ENCODE measurements at places on chromosomes 1 and 21. TPM values are rescaled to one million over a fixed set of nuclear protein-coding genes. Genes with fewer than 3 reads are reported as not detected.

GRCh38 chr1:176205332-176205914 lies 1.7 kb downstream of the COP1 start:
- no peak for DNase-seq

GRCh38 chr1:97877307-97877706 lies 43.5 kb downstream of the DPYD start:
- DNase-seq: no peak

Gene RAB42
- 3.8 TPM for total RNA-seq

Gene TENT5C
- 37.4 TPM for total RNA-seq

Gene UBASH3A
- total RNA-seq: 2.5 TPM

GRCh38 chr1:83692524-83693381 lies 306.2 kb downstream of the TTLL7 start:
- no peak for DNase-seq

Gene ACTA1
- not detected for total RNA-seq

Gene COL11A1
- not detected for total RNA-seq

Gene RIPPLY3
- not detected for total RNA-seq

DNA sequence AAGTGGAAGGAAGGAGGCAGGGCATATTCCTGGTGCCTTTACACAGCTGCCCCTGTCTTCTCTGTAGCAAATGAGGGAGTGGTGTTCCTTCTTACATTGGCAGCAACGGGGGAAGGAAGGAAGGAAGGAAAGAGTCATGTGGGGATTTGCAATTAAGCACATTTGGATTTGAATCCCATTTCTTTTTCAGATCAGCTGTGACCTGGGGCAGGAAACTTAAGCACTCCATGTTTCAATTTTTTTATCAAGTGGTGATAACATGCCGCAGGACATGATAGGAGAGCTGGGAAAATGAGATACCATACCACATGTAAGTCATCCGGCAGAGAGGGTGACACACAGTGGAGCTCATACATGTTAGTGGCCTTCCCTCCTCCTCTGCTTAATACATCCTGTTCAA lies 186.8 kb downstream of the APP start:
- DNase-seq: no peak

GRCh38 chr1:165844114-165844798 lies 16.8 kb downstream of the UCK2 start:
- no peak for DNase-seq

- DNase-seq: no peak
Observed at GRCh38 chr1:160685266-160685665, 26.4 kb downstream of the CD48 start.

DNA sequence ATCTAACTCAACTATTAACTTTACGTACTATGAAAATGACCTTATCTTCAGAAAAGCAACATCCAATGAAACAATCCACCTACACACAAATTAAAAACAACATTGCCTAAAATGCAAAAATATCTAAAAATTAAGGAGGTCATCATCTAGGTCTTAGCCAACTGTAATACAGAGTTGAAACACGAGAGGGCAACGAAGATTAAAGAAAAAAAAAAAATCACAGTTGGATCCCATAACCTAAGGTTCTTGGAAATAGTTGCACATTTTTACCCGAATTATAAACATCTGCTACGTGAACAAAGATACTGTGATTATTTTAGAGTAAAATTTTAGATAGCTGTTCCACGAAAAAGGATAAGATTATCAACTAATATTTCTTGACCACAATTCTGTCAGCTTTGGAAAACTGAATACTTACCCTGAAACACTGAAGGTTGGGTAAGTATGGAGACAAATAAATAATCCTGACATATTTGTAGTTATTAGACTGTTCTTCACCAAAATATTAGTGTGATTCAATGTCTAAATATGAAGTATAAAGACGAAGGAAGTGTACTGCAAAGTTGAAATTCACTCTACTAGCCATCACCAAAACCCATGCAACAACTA lies 88.0 kb upstream of the AK4 start:
- no peak for DNase-seq

DNA sequence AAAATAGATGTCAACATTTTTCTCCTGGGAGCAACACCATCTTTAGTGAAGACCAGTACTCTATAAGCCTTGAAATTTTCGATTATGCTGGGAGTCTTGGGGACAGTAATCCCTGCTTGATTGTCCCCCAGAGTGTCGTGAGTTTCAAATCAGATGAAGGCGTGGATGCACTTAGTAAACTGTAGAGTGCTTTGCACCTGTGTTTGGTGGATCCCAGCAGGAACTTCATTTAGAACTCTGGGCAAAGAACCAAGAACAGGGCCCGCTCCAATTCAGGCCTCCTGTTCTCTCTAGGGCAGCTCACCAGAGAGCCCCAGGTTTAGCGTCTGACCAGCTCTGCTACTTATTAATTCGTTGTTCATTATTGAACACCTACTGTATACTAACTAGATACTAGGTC lies 1.5 kb downstream of the GPX7 start:
- DNase-seq: no peak

GRCh38 chr1:221740993-221741702 lies 741 bp downstream of the DUSP10 start:
- peak; percentile 52 for DNase-seq

Gene C1QB
- total RNA-seq: 36.9 TPM

GRCh38 chr1:223276029-223276428 lies 87.9 kb downstream of the SUSD4 start:
- DNase-seq: no peak

Gene PAPPA2
- total RNA-seq: 1.1 TPM

DNA sequence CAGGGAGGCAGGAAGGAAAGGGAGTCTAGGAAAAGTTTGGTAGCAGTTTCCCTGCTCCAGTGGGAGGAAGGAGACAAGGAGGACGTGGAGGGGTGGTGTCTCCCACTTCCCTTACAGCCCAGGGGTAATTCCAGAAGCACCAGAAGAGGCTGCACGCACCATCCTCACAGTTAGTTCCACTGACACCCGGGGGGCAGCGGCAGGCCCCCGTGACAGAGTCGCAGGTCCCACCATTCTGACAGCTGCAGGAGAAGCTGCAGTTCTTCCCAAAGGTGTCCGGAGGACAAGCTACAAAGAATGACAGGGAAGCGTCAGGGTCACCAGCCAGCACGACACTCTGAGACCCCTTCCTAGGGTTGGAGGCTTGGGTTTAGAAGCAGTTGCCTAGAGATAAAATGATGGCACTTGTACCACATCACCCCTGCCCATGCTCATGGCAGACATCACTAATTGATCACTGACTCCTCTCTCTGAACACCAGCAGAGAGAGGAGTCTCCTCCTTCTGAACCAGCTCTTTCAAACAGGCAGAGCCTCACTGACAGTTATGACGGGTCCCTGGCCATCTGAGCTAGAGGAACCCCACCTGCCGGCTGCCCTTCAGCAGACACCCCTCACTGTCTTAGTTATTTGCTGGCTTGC lies 53.3 kb downstream of the ARHGEF16 start:
- no peak for DNase-seq

GRCh38 chr1:101483982-101484688 lies 247.3 kb downstream of the S1PR1 start:
- DNase-seq: no peak

- no peak for DNase-seq
Observed at GRCh38 chr1:219549215-219549614, 63.7 kb downstream of the ZC3H11B start.

DNA sequence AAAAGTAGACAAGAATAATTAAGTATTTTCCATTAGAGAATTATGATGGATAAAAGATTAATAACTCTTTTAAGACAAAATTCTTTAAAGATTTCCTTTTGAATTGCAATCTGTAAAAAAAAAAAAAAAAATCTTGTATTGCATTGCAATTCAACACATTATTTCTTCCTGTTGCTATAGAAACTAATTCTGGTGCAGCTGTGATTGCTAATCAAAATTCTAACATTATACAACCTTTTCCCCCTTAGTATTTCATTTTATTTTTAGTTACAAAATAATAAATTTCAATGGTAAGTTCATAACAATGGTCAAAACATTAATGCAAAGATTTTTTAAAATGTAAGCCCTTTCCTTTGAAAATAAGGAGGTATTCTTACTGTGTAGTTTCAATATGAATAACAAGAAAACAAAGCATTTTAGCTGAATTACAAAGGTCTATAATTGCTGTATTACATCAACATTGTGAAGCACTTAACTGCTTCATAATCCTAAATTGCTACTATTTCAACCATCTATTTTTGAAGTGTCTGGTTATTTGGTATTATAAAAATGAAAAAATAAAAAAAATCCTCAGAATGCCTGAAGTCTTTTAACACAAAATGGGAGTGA lies 135.0 kb downstream of the SYT14 start:
- DNase-seq: no peak

DNA sequence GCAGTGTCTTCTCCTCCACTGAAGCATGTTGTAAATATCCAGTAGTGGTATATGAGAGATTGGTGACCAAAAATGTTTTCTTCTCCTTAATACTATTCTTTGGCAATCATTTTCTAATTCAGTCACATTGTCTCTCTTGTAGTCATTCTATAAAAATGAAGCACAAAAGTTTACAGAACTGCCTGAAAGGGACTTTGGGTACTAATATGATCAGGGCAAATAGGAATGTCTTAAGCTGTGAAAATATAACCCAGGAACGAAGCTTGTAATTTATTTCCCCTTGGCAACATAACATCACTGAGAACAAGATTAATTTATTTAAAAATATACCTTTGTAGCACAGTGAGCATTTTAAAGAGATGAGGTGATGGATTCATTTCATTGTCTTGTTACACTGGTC lies 4.9 kb downstream of the B3GALT2 start:
- DNase-seq: no peak

DNA sequence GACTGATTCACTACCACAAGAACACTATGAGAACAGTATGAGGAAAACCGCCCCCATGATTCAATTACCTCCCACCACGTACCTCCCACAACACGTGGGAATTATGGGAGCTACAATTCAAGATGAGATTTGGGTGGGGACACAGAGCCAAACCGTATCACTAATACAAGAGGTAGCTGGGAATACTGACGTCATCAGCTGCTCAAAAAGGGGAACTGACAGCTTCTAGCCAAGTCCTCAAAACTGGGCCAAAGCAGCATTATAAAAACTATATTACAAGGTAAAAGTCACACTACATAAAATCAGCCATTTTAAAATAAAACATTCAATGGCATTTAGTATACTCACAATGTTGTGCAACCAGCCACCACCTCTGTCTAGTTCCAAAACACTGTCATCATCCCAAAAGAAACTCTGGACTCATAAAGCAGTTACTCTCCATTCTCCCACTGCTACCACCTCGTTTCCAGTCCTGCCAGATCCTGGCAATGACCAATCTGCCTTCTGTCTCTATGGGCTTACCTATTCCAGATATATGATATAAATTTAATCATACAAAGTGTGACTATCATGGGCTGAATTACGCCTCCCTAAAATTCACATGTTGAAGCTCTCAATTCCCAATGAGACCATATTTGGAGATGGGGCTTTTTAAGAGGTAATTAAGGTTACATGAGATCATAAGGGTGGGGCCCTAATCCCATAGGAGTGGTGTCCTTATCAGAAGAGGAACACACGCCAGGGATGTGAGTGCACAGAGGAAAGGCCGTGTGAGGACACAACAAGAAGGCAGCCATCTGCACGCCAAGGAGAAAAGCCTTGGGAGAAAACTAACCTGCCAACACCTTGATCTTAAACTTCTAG lies 192.1 kb downstream of the SETD4 start:
- DNase-seq: no peak

DNA sequence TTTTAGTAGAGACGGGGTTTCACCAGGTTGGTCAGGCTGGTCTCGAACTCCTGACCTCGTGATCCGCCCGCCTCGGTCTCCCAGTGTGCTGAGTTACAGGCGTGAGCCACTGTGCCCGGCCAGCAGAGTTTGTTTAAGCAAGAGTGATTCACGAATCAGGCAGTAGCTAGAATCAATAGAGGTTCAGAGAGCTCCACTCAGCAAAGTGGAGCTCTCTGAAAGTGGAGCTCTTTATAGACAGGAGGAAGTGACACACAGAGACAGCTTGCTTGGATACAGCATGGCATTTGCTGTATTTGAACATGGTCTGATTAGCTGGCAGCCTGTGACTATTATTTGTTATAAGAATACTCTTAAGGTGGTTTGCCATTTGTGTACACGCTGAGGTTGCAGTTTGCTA lies 27.1 kb upstream of the CD34 start:
- DNase-seq: no peak

GRCh38 chr1:116910379-116911187 lies 867 bp downstream of the PTGFRN start:
- peak; percentile 81 for DNase-seq

GRCh38 chr1:184051138-184051484 lies 419 bp upstream of the TSEN15 start:
- DNase-seq: no peak

DNA sequence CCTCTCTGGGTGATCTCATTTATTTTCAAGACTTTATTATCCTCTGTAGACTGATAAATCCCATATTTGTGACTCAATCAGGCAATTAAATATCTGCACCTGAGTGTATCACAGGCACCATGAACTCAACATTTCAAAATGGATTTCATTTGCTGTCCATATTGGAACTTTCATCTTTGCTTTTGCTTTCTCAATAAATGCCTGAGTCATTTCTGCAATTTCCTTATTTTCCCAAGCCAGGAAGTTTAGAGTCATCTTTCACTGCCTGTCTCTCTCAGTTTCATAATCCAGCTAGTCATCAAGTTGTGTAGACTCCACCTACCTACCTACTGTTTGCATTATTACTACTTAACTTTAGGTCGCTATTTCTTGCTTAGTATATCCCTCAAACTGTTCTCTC lies 540.9 kb downstream of the LMO4 start:
- DNase-seq: no peak

Gene TEX50
- total RNA-seq: not detected

- peak; percentile 56 for DNase-seq
Observed at GRCh38 chr1:19811206-19811851, 3.8 kb downstream of the RNF186 start.

Data from mucosa of descending colon (tissue), 3 donors.